ENCODE measurements at places on chromosomes 13 and 19. TPM values are rescaled to one million over a fixed set of nuclear protein-coding genes. Genes with fewer than 3 reads are reported as not detected.

The LRRC4B gene
- total RNA-seq, result 0.05 TPM

The ZNF730 gene
- 1.2 TPM for total RNA-seq

The CEACAM19 gene
- 0.85 TPM for total RNA-seq

The PNMA8B gene
- 0.17 TPM for total RNA-seq

The ZGLP1 gene
- 0.47 TPM for total RNA-seq

The SLC25A41 gene
- total RNA-seq, result not detected
